RCC 7860 (cell line): ENCODE measurements at places on chromosomes 6 and 20.

- no peak for DNase-seq
Observed at GRCh38 chr6:28351087-28351486, 1.3 kb downstream of the ZKSCAN3 start.

DNA sequence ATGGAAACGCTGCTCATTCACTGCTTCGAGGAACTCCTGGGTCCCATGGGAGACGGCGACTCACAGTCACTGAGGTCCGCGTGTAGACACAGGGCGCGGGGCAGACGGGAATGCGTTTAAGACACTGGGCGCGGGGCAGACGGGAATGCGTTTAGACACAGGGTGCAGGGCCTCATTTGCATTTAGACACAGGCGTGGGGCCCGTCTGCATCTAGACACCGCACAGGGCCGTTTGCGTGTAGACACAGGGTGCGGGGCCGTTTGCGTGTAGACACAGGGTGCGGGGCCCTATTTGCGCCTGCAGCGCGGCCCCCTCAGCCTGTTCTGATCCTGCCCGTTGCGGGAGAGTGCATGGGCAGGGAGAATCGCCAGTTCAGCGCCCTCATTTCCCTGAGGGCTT lies 10.4 kb downstream of the DACT2 start:
- DNase-seq, result no peak

DNA sequence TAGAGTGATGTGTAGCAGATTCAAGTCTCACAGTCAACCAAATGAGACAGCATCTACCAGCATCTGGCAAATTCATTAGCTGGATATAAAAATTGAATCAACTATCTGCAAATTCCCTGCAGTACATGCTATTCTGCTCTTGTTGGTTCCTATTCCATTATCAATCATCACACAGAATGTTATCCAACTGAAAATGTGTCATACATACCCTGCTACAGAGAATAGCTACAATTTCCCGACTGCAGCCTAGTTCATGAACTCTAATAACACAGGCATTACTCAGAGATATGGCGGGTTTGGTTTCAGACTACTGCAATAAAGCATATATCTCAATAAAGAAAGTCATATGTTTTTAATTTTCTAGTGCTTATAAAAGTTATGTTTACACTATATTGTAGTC lies 78.4 kb downstream of the AHI1 start:
- DNase-seq, result no peak

DNA sequence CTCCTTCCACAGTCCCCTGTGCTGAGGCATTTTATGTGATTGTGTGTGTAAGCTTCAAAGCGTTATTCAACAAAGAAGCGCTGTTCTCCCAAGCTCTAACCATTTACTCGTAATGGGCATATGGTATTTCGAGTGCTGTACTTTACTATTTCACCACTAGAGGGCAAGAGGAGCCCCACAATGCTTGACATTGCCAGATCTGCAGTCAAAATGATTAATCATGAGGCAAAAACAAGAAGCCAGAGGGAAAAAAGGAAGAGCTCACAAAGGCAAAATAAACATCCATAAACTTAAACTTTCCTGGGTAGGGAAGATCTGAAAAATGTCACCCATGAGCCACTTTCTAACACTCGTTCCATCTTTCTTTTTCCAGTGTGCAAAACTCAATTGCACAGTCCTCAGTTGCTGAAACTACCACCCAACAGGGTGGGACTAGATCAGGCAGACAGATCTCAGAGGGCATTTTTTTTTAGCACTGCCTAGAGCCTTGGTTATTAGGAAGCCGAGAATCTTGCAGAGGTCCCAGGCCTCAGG lies 215.0 kb upstream of the PLCB4 start:
- peak; percentile 84 for DNase-seq

- DNase-seq, result no peak
Observed at GRCh38 chr6:14067656-14068055, 49.9 kb upstream of the CD83 start.

DNA sequence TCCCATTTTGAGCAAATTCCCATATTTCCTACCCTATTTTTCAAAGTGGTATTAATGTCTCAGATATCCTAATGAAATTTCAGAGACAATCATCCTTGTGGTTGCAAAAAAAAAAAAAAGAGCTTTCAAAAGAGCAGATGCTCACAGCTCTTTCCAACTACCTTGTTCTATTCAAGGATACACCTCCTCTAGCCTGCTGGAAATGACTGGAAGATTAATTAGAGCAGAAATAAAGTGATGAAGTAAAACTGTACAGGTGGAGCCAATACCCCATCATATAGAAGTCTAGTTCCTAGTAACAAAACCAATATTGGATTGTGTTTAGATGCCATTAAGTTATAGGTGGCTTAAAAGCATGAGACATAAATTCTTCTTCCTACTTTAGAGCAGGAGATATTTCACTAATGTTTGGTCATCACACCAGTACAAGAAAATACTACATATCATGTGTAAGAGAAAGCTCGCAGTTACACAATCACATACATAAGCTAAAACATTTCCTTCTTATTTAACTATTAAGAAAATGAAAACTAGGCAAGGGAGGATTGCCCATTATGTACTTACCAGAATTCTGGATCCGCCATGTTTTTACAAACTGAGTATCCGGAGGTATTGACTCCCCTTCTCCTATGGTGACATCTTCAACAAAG lies 42.4 kb downstream of the ILRUN start:
- DNase-seq, result no peak

- no peak for DNase-seq
Observed at GRCh38 chr6:26243132-26243531, 121.9 kb upstream of the BTN3A2 start.

GRCh38 chr6:62775427-62776022 lies 435.7 kb upstream of the FKBP1C start:
- DNase-seq, result peak; percentile 7

- no peak for DNase-seq
Observed at GRCh38 chr20:2849529-2849928, 9.0 kb downstream of the VPS16 start.

- DNase-seq, result peak; percentile 22
Observed at GRCh38 chr6:89984926-89985750, 90.9 kb downstream of the GJA10 start.

- DNase-seq, result no peak
Observed at GRCh38 chr20:48026981-48027592, 241.8 kb upstream of the SULF2 start.

DNA sequence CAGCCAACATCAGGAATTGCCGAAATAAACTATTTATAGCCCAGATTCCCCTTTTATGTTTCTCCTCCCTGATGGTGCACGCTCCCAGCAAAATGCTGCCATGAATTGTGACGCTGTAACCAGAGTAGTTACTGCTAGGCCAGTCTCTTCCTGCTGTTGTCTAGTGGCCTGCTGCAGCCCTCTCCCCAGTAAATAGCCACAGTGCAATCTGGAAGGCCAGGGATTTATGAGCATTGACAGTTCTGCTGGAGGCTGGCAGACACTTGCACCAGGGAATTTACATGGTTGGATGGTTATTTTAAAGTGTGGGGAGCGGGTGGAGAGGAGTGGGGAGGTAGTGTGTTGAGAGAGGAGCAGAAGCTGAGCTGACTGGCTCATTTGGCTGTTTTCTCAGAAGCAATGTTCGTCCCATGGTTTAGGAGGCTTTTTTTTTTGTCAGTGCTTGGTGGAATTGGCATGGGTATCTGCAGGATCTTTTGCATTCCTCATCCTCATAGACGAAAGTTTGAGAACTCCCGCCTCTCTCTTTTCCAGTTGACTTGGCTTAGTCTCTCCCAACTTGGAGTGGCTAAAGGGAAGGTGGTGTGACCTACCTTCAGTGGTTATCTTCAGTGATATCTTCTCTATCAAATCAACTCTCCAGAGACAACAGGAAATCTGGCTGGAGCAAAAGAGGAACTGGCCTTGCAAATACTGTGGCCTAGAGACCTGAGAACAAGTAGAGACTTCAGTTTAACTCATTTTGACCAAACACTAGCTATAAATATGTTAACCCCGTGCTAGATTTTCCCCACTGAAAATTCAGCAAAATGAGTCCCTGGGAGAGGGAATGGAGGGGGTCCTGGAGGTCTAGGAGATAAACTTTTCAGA lies 99.3 kb upstream of the VSTM2L start:
- DNase-seq, result no peak
